ENCODE measurements at places on chromosomes 6 and 20. TPM values are rescaled to one million over a fixed set of nuclear protein-coding genes. Genes with fewer than 3 reads are reported as not detected.

GRCh38 chr6:139643986-139644385, 269.5 kb upstream of the CITED2 start:
- no peak for DNase-seq

DNA sequence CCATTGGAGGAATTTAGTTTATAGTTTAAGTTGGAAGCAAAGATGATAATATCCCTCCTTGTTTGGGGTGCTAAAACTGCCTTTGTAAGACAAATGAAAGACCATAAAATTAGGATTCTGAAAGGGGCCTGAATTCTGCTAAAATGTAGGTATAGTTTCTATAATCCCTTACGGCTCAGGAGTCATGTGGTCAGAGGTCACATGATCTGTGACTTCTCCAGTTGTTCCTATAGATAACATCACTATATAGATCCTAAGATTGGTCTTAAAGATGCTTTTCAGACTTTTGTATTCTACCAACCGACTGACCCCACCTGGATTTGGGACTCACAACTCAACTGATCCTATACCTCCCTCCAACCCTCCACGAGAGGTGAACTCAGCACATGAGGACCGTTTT, 36.6 kb downstream of the ZNF311 start:
- DNase-seq, result no peak

- DNase-seq, result no peak
Observed at GRCh38 chr6:165636402-165637048, 26.5 kb downstream of the PDE10A start.

- no peak for DNase-seq
Observed at GRCh38 chr6:38214159-38214558, 394.6 kb downstream of the ZFAND3 start.

DNA sequence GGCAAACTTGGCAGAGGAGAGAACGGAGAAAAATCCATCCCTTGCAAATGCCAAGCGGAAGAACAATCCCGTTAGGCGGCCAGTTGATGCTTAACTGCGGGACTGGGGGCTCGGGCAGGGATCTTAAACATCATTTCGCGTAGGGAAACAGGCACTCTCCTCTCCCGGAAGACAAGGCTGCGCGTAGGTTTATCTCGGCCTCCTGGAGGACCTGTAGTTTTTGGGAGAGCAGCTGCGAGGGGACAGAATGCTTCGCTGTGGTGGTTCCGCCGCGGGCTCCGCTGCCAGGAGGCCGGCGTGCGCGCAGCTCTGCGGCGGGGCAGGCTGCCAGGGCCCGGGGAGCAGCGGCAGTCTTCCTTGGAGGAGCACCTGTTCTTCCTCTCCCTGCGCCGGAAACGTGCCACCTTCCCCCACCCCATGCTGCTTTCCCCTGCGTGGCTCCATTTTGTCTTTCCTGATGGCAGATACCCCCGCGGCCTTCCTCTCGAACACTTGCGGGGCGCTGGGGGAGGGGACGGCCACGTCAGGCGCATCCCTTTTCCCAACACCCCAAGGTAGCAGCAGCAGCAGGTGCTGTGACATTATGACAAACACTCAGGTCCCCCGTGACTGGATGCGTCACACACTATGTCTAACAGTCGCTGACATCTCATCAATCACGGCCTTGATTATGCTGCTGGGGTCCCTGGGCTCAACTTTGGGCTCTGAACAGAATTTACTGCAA, 230.7 kb upstream of the BTBD3 start:
- peak; percentile 55 for DNase-seq

DNA sequence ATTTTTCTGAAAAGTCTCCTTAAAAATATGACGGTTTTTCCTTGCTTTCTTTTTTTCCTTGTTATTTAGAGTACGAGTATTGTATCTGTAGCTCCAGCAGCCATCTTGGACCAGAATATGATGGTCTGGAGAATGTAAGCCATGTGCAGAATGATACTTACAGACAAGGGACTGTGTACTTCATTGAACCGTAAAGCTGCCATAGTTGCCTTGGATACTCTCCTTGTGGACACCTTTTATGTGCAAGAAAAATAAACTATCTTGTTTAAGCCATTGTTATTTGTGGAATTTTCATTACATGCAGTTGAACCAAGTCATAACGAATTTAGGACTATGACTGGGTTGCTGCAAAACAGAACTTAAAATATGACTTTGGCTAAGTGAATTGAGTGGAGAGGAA, 485.8 kb upstream of the CITED2 start:
- no peak for DNase-seq

GRCh38 chr20:6295127-6295866, 172.5 kb upstream of the FERMT1 start:
- DNase-seq, result no peak

GRCh38 chr20:33771938-33772337, 39.2 kb upstream of the CHMP4B start:
- DNase-seq, result no peak

- no peak for DNase-seq
Observed at GRCh38 chr20:48676125-48676524, 151.7 kb downstream of the PREX1 start.

DNA sequence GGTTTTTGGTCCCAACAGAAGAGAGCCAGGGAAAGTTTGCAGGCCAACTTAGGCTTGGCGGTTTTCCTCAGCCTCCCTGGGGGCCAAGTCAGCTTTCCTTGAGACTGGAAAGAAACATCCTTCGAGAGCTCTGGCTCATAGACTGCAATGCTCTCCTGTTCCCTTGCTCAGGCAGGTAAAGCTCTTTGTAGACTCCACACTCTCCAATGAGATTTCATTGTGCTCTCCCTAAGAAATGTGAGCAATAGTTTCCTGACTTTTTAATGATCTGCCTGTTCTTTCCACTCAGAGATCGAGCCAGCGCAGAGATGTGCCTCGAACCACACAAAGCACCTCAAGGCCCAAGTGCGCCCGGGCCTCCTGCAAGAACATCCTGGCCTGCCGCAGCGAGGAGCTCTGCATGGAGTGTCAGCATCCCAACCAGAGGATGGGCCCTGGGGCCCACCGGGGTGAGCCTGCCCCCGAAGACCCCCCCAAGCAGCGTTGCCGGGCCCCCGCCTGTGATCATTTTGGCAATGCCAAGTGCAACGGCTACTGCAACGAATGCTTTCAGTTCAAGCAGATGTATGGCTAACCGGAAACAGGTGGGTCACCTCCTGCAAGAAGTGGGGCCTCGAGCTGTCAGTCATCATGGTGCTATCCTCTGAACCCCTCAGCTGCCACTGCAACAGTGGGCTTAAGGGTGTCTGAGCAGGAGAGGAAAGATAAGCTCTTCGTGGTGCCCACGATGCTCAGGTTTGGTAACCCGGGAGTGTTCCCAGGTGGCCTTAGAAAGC, 13.9 kb downstream of the TNFAIP3 start:
- DNase-seq, result no peak

- peak; percentile 61 for DNase-seq
Observed at GRCh38 chr6:154960299-154960843, 34.7 kb upstream of the TIAM2 start.

GRCh38 chr6:6333501-6333900, 13.0 kb upstream of the F13A1 start:
- no peak for DNase-seq

- peak; percentile 61 for DNase-seq
Observed at GRCh38 chr6:55578537-55579363, at the start of gene HMGCLL1. HMGCLL1 (minus strand) TSS chr6:55579192; CDS start chr6:55579055, 137 bp downstream.

DNA sequence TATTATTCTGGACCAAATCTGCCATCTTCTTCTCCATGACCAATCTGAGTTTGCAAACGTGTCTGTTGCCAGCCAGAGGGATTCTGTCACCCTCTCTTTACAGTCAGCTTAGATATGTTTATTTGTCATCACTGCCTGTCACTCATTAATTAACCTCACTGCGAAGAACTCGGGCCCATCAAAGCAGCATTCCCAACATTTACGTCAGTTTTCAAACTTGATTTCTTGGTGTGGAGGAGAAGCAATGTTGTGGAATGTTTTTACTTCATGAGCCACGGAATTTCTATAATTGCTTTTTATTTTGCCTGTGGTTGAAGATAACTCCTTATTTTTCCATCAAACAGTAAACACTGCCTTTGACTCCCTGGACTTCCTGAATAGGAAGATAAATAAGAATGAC, 91.8 kb upstream of the CNKSR3 start:
- DNase-seq, result no peak

GRCh38 chr6:32969685-32970412, 1.5 kb downstream of the BRD2 start:
- DNase-seq, result peak; percentile 93

- DNase-seq, result no peak
Observed at GRCh38 chr6:162325051-162325450, 402.5 kb downstream of the PRKN start.

DNA sequence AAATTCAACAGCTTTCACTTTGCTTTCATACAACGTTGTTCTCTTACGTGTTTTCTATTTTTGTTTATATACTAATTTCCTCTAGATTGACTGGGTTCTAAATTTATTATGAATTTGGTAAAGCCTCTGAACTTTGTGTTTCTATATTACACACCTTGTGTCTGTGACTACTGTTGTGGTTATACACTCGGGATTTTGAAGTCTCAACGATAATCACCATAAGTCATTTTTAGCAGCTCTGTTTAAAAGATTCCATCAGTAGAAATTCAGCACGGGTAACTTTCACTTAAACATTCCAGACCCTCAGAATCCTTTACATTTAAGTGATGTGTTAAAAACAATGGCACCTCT, 31.8 kb upstream of the HBS1L start:
- DNase-seq, result no peak

DNA sequence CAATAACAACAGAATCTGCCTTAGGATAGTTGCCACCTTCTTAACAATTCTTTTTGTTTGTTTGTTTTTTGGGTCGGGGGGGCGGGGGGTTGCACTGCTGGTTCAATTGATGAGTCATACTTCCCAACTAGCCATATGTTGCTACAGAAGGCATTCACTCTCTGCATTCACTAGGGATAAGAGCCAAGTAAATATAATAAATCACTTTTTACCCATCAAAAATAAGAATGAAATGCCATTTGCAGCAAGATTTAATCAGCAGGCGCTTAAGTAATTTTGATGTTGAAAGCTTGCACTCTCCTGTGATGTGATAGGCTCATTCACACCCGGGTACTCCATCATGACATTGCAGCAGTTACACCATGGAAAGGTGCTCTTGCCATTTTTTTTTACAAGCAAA, 209.8 kb downstream of the HIVEP2 start:
- no peak for DNase-seq

DOK5 gene
- total RNA-seq, result 0.17 TPM

GPR6 gene
- not detected for total RNA-seq

SRSF12 gene
- total RNA-seq, result 1.7 TPM

CENPW gene
- total RNA-seq, result 66.4 TPM
